WERI-Rb-1 (cell line): ENCODE measurements at places on chromosomes 6 and 20.

DNA sequence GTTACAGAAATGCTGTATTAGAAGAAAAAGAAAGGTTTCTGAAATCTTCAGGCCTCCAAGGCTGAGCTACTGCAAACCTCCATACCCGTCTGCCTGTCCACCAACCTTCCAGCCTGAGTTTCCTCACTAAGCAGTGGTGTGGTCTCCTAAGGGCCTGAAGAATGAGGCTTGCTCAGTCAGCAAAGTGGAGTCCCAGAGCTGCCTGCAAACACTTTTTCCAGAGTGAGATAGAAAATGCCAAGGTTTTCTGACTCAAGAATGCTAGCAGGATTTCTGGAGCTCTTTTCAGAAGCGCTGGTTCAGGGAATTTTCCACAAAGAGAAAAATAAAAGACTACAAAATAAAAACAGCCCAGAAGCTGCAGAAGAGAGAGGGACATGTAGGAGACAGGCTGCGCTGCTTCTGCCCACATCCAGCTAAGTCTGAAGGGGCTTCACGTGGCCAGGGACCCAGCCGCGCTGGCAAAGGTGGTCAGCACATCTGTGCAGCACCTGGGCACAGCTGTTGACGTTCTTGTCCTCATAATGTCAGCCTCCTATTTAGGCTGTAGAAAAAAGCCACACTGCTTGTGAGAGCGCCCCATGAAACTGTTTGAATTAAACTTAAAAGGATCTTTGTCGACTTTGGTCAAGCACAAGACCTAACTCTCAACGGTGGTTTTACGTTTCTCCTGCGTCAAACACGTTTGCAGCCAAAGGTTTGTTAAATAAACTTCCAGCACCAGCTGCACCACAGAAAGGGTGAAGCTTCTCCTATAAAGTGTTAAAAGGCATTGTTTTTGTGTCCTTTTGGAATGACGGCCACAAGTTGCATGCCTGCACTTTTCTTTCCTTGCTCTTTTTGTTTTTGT is 209.0 kb downstream of the THBS2 start:
- DNase-seq, result no peak

GRCh38 chr20:23613676-23614075 is 8.0 kb upstream of the CST9 start:
- DNase-seq, result no peak

DNA sequence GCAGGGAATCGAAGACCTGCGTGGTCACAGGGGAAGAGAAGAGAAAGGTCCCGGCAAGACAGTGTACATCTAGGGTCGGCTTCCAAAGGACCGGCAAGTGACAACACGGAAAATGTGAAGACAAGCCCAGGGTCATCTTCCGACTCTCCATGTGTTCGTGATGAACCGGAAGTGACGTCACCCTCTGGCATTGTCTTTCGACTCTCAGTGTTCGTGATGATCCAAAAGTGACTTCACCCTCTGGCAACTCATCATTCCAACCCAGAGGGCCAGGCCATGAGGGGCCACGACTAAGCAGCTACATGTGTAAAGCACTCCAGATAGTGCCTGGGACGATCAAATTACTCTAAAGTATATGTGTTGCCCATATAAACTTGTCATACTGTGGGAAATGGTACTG is 290.8 kb downstream of the THBS2 start:
- DNase-seq, result no peak

GRCh38 chr6:143708889-143709288 is 31.1 kb downstream of the PHACTR2 start:
- DNase-seq, result no peak

- DNase-seq, result peak; percentile 44
Measured at GRCh38 chr6:14316651-14317386, 199.2 kb downstream of the CD83 start.

- DNase-seq, result no peak
Measured at GRCh38 chr6:145643760-145644159, 91.6 kb downstream of the EPM2A start.

DNA sequence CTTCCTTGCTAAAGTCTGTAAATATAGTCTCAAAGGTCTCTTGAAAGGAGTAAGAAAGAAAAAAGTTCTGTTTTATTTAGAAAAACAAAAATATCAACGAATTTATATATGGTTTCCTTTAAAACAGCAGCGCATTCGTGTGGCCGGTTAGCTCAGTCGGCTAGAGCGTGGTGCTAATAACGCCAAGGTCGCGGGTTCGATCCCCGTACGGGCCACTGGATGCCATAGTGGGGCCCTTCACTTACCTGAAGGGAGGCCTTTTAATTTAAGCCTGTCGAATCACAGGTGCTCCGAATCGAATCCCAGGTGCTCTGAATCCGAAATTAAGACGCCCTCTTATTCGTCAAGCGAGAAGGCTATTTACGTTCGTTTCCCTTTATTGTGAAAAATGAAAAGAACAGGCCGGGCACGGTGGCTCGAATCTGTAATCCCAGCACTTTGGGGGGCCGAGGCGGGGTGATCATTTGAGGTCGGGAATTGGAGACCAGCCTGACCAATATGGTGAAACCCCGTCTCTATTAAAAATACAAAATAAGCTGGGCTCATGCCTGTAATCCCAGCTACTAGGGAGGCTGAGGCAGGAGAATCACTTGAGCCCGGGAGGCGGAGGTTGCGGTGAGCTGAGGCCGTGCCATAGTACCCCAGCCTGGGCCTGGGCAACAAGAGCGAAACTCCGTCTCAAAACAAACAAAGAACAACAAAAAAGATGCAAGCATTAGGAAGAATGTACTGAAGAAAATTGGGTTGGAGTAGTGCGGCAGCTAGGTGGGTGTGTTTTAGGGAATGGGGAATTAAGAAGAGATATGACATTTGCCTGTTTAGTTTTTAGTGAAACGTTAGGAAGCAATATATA is 195.8 kb upstream of the ZNF184 start:
- DNase-seq, result peak; percentile 74

- no peak for DNase-seq
Measured at GRCh38 chr20:12252793-12253192, 335.1 kb downstream of the BTBD3 start.

GRCh38 chr6:31087494-31088089 is 24.8 kb downstream of the C6orf15 start:
- peak; percentile 94 for DNase-seq

DNA sequence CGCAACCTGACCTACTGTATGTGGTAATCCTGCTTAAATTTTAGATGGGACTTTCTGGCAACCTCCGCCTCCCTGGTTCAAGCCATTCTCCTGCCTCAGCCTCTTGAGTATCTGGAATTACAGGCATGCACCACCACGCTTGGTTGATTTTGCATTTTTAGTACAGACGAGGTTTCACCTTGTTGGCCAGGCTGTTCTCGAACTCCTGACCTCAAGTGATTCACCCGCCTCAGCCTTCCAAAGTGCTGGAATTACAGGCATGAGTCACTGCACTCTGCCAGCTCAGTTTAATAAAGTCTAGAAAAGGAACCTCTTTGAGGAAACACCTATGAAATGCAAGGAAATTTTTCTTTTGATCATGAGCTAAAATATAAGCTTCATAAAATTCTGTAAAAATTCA is 9.0 kb upstream of the PLCB4 start:
- no peak for DNase-seq

DNA sequence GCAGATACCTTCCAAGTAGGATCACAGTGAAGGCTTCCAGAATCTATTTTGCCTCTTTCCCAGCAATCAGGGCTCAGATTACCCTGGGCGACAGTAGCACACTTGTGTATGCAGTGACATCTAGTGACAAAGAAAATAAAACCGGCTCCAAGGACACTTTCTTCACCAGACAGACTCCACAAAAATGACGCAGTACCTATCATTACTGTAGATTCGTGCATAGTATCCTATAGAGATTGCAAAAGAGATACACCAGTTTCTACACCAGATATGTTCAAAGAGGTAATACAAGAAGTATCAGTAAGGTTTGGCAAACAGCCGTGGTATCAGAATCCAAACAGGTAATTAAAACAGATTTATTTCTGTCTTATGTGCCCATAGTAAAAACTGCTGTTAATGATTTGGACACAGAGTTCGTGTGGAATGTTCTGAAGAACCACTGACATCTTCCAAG is 600.4 kb upstream of the JAG1 start:
- peak; percentile 59 for DNase-seq

- DNase-seq, result no peak
Measured at GRCh38 chr6:24854077-24854666, 55.5 kb upstream of the ARMH2 start.

GRCh38 chr6:64890609-64891008 is 816.4 kb downstream of the EYS start:
- no peak for DNase-seq

DNA sequence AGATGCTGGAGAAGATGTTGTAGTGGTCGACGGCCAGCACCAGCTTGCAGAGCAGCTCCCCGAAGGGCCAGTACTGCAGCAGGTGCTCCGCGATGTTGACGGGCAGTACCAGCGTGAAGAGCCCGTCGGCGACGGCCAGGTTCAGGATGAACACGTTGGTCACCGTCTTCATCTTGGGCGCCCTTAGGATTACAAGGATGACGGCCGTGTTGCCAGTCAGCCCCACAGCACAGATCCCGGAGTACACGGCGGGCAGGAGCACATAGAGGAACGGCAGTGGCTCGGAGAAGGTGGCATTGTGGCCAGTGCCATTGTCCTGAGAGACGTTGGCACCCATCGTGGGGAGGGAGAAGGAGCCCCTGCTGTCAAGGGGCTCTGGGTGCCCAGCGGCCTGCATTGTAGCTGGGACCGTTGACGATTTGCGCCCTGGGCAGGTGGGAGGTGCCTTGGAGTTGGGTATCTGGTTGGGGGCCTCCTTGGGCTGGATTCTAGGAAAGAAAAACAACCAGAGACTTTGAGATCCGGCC is 867 bp downstream of the NPBWR2 start:
- no peak for DNase-seq

- peak; percentile 83 for DNase-seq
Measured at GRCh38 chr6:30325150-30325872, 1.4 kb upstream of the TRIM39 start.

GRCh38 chr20:38353316-38353715 is 7.0 kb downstream of the LBP start:
- DNase-seq, result no peak

DNA sequence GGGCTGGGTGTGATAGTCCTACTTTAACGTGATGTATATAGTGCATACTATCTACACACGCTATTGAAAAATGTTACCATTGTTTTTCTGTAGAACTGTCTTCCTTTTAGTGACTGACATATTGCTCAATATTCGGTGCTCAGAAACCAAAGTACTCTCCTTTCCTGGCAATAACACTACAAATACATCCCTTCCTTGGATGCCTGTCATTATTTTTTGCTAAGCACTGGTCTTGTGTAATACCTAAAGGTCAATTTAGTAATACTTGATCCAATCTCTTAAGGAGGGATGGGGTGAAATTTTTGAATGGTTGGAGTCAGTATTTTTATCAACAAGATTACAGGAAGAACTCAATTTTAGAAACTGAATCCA is 23.9 kb downstream of the CNR1 start:
- DNase-seq, result no peak

DNA sequence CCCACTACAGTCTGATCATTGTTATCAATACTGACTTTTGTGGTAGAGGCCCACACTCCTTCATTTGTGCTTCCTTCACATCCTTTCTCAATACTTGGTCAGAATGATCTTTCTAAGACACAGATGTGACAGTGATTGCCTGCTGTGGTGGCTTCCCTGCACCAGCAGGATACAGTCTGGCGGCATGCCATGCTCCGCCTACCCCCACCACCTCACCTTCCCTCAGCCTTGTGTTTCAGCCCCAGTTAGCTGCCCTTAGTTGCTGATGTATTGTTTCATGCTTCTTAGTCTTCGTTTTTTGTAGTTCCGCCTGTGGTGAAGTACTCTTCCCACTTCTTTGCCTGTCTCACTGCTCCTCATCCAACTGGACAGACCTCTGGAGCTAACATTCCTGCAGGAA is 10.9 kb downstream of the LRRC1 start:
- no peak for DNase-seq

- no peak for DNase-seq
Measured at GRCh38 chr6:411402-412145, 20.0 kb downstream of the IRF4 start.

DNA sequence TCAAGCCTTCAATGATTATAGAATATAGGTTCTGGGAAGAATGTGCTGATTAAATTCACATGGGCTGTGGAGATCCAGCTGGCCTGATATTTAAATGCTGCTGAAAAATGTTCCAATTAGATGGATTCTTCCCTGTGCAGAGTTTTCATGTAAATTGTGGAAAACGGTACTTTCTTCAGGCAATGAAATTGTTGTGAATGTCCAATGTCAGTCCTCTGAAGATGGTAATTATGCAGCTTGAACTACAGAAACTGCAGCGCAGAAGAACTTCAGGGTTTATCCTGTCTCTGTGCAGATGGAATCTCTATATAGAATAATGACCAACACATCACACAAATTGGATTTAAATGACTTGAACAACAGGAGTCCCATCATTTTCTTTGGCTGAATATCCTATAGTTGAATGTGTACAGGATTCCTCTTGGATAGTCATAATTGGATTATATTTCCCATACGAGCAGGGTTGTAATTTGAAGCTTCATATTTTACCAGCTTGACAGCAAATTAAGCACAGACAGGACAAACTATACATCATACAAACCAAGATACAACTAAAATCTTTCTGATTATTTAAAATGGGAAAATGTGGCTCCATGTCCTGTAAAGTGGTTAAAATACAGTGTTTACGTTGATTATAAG is 82.3 kb downstream of the CAP2 start:
- DNase-seq, result no peak

DNA sequence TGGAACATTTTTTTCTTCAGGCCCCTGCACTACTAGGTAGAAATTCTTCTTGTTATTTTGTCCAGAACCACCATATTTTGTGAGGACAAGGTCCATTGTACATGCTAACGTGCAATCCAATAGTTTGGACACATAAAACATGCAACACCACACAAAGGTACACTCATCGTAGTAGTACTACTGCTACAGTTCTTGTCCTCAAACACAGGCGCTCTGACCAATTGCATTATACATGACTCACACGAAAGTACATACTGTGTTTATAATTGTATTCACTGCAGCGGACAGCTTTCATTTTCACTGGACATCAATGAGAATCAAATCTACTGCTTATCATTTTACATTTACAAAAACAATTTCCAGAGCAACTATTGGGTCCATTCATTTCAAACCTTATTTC is 15.3 kb upstream of the SMLR1 start:
- no peak for DNase-seq
